GM13977 (cell line): ENCODE measurements at places on chromosomes 1 and 21.

GRCh38 chr1:45043094-45043493 is 31.0 kb downstream of the UROD start:
- DNase-seq, result no peak

DNA sequence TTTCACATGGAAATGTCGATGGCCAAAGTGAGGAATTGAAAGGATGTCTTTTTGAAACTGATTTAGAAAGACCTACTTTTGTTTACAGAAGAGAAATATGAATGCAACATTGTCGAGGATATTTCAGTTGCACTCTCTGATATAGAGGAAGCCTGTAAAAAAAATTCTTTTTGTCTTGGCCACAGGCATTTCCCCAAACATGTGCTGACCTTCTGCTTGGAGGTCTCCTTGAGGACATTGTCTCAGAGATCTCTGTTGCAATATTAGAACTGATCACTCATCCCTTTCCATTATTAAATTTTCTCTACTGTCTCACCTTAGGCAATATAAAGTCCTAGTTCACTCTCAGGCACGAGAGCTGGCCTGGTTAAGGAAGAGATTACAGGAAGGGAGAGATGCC is 16.0 kb downstream of the S100A11 start:
- DNase-seq, result no peak

DNA sequence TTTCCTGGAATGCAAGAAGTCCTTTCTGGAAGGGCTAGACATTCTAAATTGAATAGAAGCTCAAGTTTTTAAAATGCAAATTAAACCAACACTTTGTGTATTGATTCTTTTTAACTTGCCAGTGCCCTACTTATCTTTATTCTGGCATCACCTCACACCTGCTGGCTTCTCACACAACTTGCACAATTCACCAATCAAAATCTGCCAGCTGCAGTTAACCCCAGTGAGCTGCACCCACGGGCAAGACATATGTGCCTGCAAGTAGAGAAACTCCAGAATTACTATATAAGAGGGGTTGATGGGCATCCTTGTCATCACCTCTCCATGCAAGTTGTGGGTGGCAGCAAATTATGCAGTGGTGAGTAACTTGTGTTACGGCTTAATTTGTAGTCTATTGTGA is 11.7 kb upstream of the PLPPR4 start:
- DNase-seq, result no peak

- no peak for DNase-seq
Measured at GRCh38 chr1:26274801-26275425, 5.0 kb upstream of the SH3BGRL3 start.

- no peak for DNase-seq
Measured at GRCh38 chr1:170545476-170545875, 13.5 kb downstream of the GORAB start.
